ENCODE measurements at places on chromosomes 2 and 18.

DNA sequence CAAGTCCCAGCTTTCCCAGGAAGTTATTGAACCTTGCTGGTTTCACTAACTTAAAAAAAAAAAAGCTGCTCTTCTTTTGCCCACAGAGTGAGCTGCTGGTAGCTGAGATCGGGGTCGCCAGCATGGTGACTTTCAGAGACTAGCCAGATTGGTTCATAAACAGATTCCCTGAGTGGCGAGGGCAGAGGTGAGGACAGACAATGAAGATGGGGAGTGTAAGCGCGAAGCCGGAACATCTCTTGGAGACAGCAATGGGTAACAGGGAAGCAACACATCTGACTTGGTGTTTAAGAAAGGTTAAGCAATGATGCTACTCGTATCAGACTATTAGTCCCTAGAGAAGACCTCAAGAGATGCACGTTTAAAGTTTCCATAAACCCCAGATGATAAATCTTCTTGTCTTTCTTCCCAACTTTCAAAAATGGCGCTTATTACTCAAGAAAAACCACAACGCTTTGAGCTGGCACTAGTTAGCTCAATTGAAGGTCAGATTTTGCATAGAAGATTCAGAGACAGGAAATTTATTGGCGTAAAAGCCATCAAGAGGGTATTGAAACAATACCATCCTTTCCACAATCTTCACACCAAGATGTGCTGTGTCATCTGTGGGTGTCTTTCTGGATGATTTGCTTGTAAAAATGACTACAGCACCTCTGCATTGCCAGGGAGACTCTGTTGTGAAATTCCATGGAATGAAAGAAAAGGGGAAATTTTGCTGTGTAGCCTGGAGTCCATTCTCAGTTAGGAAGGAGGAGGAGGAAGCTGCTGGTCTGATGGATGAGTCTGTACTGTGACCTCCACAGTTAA lies 193.1 kb upstream of the CXCR4 start:
- no peak for DNase-seq

- DNase-seq, result peak; percentile 76
Measured at GRCh38 chr2:120343433-120344105, 2.4 kb upstream of the INHBB start.

GRCh38 chr2:68317971-68318913 lies 1.5 kb downstream of the CNRIP1 start:
- DNase-seq, result peak; percentile 9

GRCh38 chr2:11074246-11074820 lies 80.9 kb upstream of the SLC66A3 start:
- DNase-seq, result no peak

DNA sequence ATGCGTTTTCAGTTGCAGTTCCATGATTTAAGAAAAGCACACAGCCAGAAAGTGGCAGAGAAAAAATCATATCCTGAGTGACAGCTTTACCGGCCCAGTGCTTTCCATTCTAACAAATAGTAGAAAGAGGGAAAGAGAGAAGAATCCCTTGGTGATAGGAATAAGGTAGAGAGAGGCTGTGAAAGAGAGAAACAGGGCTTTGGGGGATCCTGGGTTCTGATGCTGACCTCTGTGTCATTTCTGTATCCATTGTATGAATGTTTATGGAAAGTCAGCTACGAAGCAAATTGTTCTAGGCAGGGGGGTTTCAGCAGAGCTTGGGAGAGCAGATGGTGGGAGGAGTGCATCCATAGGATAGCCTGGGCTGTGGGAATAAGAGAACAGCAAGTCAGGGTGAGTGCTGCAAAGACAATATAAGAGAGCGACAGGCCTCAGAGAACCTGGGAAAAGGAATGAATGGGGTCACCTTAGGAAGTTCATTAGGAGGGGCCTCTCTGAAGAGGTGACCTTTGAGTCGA lies 203.4 kb upstream of the TNP1 start:
- DNase-seq, result no peak

GRCh38 chr18:70036771-70037347 lies 89.2 kb upstream of the CD226 start:
- DNase-seq, result no peak

- DNase-seq, result no peak
Measured at GRCh38 chr2:44155666-44156446, 12.8 kb upstream of the PPM1B start.

DNA sequence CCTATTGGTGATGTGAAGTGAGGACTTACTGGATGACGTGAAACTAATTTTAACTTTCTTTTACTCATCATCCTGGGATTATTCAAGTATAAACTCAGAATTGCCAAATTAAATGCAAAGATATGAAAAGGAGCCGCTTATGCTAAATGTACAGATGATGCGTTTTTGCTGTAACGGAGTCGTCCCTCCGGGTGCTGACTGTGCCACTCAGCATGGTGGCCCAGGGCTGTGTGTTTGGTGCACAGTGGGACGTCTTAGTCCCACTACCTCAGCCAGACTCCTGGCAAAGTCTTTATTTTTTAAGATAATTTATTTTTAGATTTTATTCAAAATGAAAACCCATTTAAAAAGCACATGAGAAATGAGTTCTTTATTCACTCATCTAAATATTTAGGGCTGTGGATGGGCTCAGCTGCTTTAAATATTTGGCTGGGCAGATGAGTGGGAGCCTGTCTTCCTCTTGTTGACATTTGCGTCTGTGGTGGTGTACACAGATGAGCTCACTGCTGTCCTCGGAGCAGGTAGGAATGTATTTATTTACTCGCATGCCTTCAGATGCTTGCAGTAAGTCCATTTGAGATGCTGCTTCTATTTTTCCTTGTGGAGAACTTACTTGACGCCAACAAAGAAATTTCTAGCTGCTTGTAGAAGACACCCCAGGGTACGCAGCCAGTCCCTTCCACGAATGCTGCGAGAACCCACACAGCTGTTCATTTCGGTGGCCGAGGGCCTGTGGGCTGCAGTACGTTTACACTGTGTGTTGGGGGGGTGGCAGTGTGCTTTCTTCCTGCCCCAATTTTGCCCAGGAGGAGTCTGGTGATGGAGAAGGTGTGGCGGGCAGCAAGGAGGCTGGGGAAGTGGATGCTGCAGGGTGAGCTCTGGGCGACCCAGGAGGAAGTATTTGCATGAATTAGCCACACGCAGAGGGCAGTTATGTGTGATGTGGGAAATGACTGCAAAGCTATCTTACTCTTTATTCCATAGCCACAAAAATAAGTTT lies 105.0 kb downstream of the AGAP1 start:
- DNase-seq, result no peak

DNA sequence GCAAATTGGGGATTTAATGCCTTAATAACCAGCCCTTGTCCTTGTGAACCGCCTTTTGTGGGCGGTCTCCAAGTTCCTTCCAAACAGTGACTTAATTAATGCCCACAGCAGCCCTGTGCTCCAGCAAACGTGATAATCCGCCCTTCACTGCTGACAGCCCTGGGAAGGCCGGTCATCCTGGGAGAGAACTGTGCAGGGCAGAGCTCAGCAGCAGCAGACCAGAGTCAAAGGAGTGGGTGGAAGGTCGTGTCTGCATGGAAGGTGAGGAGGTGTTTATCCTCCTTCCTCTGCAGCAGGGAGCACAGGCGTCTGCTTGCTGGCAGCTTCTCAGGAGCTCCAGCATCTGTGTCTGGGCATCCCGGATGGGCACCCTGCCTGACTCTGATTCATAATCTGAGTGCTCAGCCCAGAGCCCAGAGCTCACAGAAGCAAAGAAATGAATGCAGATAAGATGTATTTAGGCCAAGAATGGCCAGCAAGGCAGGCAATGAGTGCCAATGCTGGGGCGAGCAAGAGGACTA lies 270.0 kb upstream of the PXDN start:
- peak; percentile 62 for DNase-seq

GRCh38 chr18:23200756-23201155 lies 65.5 kb downstream of the CABLES1 start:
- no peak for DNase-seq

DNA sequence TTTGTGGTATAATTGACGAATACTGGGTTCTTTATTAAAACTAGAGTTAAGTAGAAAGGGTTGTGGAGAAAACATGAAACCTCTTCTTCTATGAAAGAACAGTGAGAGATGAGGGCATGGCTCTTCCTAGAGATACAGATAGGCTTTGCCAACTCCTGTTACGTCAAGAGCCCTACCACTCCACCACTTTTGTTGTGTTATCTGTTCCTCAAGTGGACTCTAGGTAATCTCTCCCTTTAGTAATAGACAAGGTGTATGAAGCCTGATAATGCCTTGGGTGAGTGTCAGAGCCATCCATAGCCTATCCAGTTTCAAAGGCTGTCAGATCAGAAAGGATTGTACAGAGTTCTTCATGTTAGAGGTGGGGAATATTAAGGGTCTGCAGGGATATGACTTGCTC lies 176.4 kb downstream of the SETBP1 start:
- no peak for DNase-seq

GRCh38 chr2:183341057-183341456 lies 216.8 kb downstream of the NUP35 start:
- DNase-seq, result no peak

GRCh38 chr2:32838418-32838817 lies 108.3 kb upstream of the LTBP1 start:
- DNase-seq, result no peak

DNA sequence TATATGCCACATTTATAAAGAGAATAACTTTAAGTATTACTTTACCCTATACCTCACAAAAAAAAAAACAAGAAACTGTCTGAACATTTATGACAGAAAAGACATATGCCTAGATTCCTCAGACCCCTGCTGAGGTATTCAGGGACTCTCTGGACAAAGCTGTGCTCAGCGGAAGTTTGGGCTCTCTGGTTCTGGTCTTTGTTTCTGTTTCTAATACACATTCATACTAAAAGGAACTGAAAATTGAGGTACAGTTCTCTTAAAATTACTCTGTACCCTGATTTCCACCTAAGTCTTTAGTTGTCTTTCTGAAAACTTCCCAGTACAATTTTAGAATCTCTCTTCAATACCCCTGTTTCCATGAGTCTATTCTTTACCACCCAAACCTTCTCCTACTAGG lies 160.3 kb downstream of the IKZF2 start:
- no peak for DNase-seq

DNA sequence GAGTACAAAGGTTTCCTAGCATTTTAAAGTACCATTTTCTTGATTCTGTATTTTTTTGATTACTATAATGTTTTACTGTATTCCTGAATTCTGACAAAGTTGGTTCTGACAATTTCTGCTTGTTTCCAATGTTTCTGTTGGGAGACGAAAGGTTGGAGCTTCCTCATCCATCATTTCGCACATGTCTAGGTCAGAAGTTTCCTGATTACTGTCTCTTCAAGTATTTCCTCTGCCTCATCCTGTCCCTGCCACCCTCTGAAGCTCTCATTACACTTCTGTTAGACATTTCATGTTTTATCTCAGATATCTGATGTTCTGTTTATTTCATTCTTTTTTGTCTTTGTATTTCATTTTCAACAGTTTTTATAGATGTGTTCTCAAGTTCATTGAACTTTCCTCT lies 895.8 kb downstream of the TSN start:
- peak; percentile 5 for DNase-seq

GRCh38 chr2:61689568-61689967 lies 151.4 kb upstream of the XPO1 start:
- no peak for DNase-seq

- no peak for DNase-seq
Measured at GRCh38 chr2:48525269-48525943, 4.5 kb upstream of the STON1 start.

Measured in fibroblast of skin of back (primary cell).